ENCODE measurements at places on chromosomes 12 and 14.
A peak's percentile ranks its signal among the peaks of the same experiment; 100 is the strongest.

GRCh38 chr12:14981049-14981448, 8.2 kb downstream of the PDE6H start:
- no peak for DNase-seq

DNA sequence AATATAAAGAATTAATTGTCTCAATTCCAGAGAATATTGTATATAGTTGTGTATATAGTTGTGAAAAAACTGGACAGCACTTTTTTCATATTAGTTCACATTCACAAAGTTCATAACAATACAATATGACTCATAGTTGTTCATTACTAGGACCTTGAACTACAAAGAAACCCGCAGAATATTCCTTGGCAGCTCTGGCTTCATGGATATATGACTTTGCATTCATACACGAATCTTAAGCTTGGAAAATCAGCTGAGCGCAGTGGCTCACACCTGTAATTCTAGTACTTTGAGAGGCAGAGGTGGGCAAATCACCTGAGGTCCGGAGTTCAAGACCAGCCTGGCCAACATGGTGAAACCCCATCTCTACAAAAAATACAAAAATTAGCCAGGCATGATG, 38.1 kb upstream of the PCED1B start:
- no peak for DNase-seq

DNA sequence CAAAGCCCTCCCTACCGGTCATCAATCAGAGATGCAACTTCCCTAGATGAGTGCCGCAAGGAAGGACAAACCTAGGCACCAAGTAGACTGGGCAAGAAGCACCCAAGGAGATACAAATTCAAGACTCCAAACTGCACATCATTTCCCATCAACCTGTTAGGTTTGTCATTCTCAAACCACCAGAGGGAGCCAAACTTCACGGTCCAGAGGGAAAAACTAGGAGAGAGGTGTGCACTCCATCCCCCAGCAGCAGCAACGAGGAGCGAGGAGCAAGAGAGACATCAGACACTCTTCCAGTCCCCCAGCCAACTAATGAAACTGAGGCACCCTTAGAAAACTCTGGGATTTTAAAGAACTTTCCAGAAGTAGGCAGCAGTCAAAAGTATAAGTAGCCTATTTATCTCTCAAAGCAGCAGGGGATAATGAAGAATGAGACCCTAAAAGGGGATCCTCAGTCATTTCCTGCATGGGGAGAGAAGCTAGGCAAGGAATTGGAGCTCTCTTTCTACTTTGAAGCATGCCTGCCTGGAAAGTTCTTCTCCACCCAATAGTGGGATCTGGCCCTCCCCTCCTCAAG, 37.0 kb upstream of the NT5DC3 start:
- DNase-seq: no peak

DNA sequence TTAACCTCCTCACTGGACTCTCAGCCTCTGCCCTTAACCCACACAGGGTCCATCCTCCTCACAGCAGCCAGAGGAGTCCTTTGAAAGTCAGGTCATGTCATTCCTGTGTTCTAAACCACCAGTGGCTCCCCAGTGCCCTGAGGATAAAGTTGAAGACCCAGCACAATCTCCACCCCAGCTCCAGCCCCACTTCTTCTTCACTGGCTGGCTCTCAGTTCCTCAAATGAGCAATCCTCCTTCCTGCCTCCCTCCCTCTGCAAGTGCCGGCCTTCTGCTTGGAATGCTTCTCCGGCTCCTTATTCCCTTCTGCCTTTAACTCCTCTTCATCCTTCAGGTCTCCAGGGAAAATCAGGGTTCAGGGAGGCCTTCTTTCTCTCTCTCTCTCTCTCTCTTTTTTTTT, 32.0 kb upstream of the SPPL3 start:
- no peak for DNase-seq

GRCh38 chr12:78703820-78704525, 160.6 kb upstream of the SYT1 start:
- DNase-seq: no peak

GRCh38 chr14:74140374-74140850, 55.7 kb downstream of the LIN52 start:
- DNase-seq: peak; percentile 67

DNA sequence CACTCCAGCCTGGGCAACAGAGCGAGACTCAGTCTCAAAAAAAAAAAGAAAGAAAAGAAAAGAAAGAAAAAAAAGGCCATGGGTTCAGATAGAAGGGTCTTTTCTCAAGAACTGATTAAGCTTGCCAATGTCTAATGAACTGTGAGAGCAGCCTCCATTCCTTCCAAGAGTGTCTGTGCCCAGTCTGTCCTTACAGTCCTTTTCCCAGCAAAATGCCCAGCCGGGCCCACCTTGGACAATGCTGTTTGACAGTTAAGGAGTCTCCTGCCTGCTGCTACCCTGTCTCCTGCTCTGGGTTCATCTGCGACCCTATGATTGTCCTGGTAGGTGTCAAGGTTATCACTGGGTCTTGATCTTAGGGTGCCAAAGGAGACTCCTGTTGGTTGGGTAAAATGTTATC, 21.4 kb downstream of the SYNE3 start:
- DNase-seq: no peak

Measured in mucosa of descending colon (tissue), 3 donors.